ENCODE measurements at places on chromosomes 1 and 21.

DNA sequence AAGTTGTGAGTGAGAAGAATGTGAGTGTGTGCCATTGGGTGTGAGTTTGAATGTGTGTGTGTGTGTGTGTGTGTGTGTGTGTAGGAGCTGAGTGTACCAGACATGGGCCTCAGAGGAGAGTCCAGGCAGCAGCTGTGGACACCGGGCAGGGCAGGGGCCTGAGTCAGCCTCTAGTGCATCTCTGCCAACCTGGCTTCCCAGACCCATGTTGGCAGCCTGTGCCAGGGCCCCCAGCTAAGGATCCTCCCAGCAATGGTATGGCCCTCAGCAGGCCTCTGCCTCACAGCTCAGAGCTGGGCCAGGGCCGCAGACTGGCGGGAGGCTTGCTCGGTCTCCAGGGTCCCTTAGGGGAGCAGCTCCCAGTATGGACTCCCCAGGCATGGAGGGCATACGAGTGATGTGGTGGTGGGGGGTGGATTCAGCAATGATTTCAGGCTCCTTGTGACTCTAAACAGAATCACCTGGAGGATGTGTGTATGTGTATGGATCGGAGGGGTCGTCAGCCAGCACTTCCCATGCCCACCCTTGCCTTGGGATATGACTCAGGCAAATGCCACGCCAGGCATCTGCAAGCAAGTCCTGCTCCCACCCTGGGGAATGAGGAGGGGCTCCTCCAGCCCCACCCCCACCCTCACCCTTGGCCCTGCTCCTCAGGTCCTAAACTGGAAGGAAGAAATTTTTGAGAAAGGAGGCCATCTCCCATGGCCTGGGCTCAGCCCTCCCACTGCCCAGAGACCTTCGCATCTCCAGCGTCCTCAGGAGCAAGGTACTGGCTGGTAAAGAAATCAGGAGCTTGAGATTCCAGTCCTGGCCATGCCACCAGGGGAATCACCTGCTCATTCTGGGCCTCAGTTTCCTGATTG, 1.8 kb upstream of the FOXO6 start:
- DNase-seq, result no peak

DNA sequence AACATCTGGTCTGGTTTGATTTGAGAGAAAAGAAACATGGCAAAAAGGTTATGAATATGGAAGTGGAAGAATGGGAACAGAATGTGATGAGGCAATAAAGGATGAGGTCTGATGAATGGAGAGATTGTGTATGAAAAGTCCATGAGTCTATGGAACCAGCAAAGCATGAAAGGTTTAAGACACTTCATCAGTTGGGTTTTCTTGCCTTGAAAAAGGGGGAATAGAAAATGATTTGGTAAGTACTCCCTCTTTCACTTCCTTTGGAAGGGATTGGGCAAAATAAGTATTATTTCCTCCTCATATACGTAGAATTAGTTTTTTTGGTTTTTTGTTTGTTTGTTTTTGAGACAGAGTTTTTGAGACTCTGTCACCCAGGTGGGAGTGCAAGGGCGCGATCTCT, 155.8 kb downstream of the TRIM33 start:
- DNase-seq, result no peak

DNA sequence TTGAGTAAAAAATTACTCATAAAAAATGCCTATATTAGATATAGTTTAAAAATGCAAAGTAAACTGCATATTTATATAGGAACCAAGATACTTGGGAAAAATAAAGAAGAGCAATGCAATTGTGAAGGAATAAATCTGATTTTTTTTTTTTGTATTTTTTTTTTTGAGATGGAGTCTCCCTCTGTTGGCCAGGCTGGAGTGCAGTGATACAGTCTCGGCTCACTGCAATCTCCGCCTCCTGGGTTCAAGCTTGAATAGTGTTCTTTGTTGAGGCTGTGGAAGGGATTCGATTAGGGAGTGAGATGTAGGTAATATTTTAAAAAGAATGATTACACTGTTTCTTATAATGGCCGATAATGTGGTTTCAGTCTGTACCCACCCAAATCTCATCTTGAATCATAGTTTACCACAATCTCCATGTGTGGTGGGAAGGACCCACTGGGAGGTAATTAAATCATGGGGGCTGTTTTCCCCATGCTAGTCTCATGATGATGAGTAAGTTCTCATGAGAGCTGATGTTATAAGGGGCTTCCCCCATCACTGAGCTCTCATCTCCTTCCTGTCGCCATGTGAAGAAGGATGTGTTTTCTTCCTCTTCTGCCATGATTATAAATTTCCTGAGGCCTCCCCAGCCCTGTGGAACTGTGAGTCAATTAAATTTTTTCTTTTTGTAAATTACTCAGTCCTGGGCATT, 1765.9 kb downstream of the PLA2G4A start:
- DNase-seq, result no peak

- DNase-seq, result no peak
Observed at GRCh38 chr1:16155537-16156410, at the start of gene EPHA2. TSS of gene EPHA2 (minus strand) at chr1:16156069. CDS start at chr1:16155932, 137 bp downstream.

- DNase-seq, result no peak
Observed at GRCh38 chr1:52901384-52901783, 20.2 kb downstream of the ECHDC2 start.

- peak; percentile 45 for DNase-seq
Observed at GRCh38 chr1:24966724-24967346, 36.8 kb upstream of the RUNX3 start.

- DNase-seq, result no peak
Observed at GRCh38 chr1:53653631-53654030, 85.3 kb downstream of the GLIS1 start.

- no peak for DNase-seq
Observed at GRCh38 chr1:62685431-62685859, 2.7 kb downstream of the DOCK7 start.

GRCh38 chr1:110565565-110565964, 40.6 kb downstream of the KCNA2 start:
- no peak for DNase-seq

GRCh38 chr1:115732316-115732715, 36.2 kb downstream of the CASQ2 start:
- no peak for DNase-seq

- DNase-seq, result no peak
Observed at GRCh38 chr1:29832936-29833335, 596.6 kb downstream of the PTPRU start.

Data from activated T-cell treated with anti-CD3 and anti-CD28 coated beads for 4 hours (primary cell).